ENCODE measurements at places on chromosomes 7 and 10. TPM values are rescaled to one million over a fixed set of nuclear protein-coding genes. Genes with fewer than 3 reads are reported as not detected.

CLDN3 gene
- total RNA-seq, result not detected

TSPAN14 gene
- total RNA-seq, result 15.6 TPM

CCDC172 gene
- total RNA-seq, result not detected

OPALIN gene
- not detected for total RNA-seq

STEAP1B gene
- 7.3 TPM for total RNA-seq

DOCK1 gene
- 100 TPM for total RNA-seq

OPN4 gene
- not detected for total RNA-seq

ARHGAP12 gene
- total RNA-seq, result 56.3 TPM

ACSL5 gene
- 0.30 TPM for total RNA-seq

PAX4 gene
- not detected for total RNA-seq

MMP21 gene
- 0.30 TPM for total RNA-seq
